CD4-positive, alpha-beta T cell treated with Interleukin-10 for 1 hour (primary cell): ENCODE measurements at places on chromosomes 4 and X.

- DNase-seq = no peak
Measured at GRCh38 chr4:7887436-7887835, 52.2 kb downstream of the AFAP1 start.

GRCh38 chr4:184816962-184817361 lies 8.8 kb downstream of the ACSL1 start:
- DNase-seq = no peak

DNA sequence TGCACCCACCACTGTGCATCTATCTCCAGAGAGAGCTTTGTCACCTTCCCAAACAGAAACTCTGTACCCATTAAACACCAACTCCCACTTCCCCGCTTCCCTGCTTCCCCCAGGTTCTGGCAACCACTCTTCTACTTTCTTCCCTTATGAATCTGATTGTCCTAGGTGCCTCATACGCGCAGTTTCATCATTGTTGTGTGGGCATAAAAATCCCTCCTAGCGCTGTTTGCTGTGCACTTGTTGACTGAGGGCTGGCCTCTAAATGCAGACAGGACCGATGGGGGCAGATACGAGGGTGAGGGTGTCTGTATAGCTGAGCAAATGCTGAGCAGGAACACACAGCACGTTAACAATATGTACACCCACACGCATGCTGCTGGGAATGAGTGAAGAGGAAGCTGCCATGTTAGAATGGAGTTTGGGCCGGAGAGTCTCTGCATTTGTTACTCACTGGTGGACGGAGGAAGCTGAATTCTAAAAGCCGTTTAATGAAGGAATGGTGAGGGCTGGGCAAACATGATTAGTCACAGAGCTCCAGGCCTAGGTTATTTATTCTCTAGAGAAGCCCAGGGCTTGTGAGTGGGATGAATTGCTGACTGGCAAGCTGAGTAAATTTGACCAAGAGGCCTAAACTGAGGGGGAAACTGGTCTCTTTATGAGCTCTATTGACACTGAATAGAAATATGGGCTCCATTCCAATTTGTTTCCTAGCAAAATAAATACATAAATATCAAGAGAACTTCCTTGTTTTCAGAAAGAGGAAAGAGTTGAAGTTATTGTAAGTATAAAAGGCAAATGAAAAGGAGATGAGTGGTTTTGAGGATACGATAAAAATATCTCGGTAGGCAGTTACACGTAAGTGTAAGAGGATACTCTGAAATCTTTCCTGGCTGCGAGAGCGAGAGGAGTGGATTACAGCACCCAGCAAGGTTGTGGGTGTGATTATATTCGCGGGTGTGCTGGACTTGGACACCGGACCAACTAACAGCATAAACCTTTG lies 95.9 kb upstream of the RPS6KA3 start:
- DNase-seq = no peak

DNA sequence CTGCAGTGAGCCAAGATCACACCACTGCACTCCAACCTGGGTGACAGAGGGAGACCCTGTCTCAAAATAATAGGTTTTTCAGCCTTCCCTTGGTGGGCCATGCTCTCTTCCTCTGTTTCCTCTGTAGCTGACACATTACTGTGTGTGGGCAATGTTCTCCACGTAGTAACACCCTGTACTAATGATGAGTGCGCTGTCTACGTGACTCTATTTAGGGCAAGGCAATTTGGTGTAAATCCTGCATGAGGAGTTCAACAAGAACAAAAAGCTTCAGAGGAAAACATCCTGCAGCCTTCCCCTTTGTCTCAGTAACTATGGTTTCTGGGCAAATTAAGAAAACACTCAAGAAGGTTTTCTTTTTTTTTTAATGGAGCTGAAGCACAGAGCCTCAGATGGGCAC lies 24.4 kb upstream of the JAKMIP1 start:
- no peak for DNase-seq

GRCh38 chr4:108168671-108169523 lies at the start of gene LEF1:
Gene LEF1, minus strand, starts transcription at chr4:108168932. Its CDS starts 1,165 bp downstream, at chr4:108167767.
- peak; percentile 64 for DNase-seq
